ENCODE measurements at places on chromosomes 11 and 22.

GRCh38 chr22:22400964-22401363, 107.6 kb downstream of the ZNF280B start:
- no peak for ATAC-seq

- no peak for ATAC-seq
Measured at GRCh38 chr11:87215236-87215635, 177.5 kb downstream of the TMEM135 start.

GRCh38 chr11:100687630-100688395, 725 bp downstream of the ARHGAP42 start:
- peak; percentile 92 for ATAC-seq

- peak; percentile 84 for ATAC-seq
Measured at GRCh38 chr11:2912498-2912897, 16.7 kb downstream of the PHLDA2 start.

DNA sequence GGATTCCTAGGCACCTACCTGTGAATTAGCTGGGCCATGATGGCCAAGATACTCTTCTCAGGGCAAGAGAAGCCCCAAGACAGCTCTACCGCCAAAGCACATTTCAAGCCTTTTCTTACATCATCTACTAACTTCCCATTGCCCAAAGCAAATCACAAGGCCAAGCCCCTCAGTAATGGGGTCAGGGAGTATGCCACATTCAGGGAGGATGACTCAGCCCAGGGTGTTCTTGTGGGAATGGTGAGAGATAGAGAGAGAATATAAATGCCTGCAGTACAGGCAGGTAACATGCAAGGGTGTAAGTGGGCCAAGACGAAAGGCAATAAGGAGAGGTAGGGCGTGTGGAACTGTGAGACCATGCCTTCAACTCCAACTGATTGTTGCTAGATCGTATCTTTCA, 162.5 kb upstream of the ISX start:
- no peak for ATAC-seq

DNA sequence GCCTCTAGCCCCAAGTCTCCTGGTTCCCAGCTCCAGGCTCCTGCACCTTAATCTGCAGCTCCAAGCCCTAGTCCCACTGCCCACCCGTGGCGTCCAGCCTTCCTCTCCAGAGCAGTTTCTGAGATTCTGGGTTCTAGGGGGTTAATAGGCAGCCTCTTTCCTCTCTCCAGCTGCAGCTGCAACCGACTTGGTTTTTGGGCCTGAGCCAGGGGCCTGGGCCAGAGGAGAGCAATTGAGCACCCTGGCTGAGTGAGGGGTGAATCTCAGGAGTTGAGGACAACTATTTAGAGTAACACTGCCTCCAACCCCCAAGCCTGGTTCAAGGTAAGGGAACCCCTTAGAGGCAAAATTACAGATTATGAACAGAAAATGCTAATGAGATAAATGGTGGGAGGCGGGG, 9.0 kb upstream of the CHRM1 start:
- no peak for ATAC-seq

DNA sequence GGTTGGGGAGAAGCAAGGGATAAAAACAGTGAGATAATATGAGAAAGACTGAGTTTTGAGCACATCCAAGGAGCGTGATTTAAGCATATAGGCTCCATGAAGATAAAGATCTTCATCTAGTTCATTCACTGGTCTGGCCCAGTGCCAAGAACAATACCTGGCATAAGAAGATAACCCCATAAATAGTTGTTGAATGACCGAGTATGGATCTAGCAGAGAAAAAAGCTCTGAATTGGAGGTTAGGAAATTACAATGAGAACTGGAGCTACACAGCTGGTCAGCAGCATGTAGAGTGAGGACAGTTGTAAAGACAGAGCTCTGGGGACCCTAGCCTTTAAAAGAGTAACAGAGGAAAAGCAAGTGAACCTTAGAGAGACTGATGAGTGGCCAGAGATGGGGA, 33.0 kb upstream of the PAK1 start:
- peak; percentile 58 for ATAC-seq
